ENCODE measurements at places on chromosomes 3 and 15.
A peak's percentile ranks its signal among the peaks of the same experiment; 100 is the strongest.

GRCh38 chr15:99343881-99344551, 92.7 kb downstream of the LRRC28 start:
- no peak for DNase-seq

DNA sequence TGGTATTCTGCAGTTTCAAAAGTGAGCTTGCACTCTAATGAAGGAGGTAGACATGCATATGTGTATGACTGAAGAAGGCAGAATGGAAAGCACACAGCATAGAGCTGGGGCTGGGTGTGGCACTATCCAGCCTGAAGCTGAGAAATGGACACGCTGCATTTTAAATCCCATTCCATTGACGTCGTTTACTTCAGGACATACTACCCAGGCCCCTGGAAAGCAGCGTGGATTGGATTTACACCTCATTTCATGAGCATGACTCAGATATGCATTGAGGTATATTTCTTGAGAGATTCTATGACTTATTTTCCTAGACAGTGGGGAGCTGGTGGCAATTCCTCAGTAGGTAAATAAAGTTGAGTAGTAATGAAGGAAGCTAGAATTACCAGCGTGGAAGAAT, 101.4 kb downstream of the ABI3BP start:
- no peak for DNase-seq

GRCh38 chr3:30770387-30770786, 124.1 kb downstream of the GADL1 start:
- DNase-seq: peak; percentile 85

DNA sequence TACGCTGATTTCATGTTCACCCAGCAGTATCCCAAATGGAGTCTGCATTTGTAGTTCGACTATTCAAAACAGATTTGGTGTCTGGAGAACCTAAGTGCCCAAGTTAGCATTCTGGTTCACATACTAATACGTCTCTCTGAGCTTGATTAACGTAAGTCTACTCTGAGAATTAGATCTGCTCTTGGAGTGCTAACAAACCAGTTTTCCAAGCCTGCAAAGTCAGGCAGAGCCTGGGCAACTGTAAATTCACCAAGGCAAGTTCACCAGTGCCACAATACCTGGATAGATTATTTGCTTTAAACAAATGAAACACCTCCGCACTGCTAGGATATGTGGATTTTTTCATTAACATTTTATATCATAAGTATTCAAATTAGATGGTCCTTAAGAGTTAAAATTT, 912.6 kb downstream of the ROBO1 start:
- DNase-seq: no peak

- peak; percentile 20 for DNase-seq
Measured at GRCh38 chr15:72306211-72306785, 13.7 kb downstream of the CELF6 start.

- no peak for DNase-seq
Measured at GRCh38 chr3:6680119-6680806, 180.7 kb upstream of the GRM7 start.

Data from HFFc6 (cell line).